Left lung (tissue), 14 donors: ENCODE measurements at places on chromosomes 12 and 14. TPM values are rescaled to one million over a fixed set of nuclear protein-coding genes. Genes with fewer than 3 reads are reported as not detected.
A peak's percentile ranks its signal among the peaks of the same experiment; 100 is the strongest.

- no peak for DNase-seq
Observed at GRCh38 chr12:84336231-84336630, 576.4 kb downstream of the SLC6A15 start.

GRCh38 chr14:73700325-73700724, 13.9 kb downstream of the PNMA1 start:
- no peak for DNase-seq

DNA sequence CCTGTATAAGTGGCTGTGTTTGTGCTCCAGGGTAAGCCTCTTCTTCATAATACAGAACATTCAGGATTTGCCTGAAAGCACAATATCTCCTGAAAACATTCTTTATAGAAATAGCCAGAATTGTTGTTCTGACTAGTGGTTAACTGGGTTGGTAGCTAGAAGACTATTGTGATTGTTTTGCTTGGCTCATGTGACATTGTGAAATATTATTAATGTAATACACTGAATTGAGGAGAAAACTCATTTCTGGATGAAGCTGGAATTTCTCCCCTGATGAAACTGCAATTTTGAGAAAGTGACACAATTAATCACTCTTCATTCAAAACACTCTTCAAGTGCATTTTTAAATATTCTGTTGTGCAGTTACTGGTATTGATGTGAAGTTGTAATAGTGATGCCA, 172.3 kb upstream of the PTPRQ start:
- no peak for DNase-seq

GRCh38 chr14:20592574-20592973, 1.4 kb upstream of the RNASE12 start:
- no peak for DNase-seq

- DNase-seq: no peak
Observed at GRCh38 chr14:71648725-71649124, 283.5 kb upstream of the RGS6 start.

GRCh38 chr14:89259951-89260609, 157.0 kb downstream of the FOXN3 start:
- DNase-seq: no peak

- no peak for DNase-seq
Observed at GRCh38 chr14:89240414-89240813, 176.6 kb downstream of the FOXN3 start.

DNA sequence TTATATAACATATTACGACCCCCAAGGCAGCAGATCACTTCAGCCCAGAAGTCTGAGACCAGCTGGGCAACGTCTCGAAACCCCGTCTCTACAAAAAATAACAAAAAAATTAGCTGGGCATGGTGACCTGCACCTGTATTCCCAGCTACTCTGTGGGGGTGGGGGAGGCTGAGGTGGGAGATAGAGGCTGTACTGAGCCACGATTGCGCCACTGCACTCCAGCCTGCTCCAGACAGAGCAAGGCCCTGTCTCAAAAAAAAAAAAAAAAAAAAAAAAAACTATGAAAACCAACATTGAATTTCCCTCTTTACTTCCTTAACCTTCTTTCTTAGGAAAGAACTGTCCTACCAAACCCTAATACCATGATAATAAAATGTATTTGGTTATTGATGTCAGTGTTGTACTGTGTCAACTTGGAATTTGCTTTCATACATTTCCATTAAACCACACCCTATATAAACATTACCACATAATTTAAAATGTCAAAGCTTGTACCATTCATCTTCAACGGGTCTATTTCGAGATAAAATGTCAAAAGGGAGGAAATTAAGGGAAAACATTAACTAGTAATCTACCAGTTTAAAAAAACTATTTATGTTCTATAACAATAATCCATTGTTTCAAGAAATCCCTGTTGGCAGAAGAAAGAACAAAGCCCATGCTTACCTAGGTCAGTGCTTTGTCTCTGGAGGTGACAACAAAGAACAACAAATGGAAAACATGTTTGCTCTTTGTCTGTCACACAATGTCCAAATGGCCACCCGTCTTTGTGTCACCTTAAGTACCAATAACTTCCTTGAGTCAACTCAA, 17.4 kb downstream of the GALNT4 start:
- DNase-seq: no peak

DNA sequence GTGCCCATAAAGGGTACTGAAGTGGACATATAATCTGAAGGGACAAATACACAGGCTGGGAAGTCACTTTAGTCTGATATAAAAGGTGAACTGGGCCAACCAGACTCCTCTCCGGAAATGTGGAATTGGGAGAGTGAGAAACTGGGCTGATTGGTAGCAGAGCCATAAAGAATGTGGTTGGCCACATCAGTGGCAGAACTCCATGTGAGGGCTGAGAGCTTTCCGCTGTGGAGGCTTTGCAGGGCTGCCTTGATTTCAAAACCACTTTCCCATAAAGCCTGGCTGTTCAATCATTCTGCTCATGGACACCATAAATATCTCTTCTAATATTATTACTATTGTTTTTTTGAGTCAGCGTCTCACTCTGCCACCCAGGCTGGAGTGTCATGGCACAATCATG, 220.3 kb downstream of the MON2 start:
- DNase-seq: no peak

- no peak for DNase-seq
Observed at GRCh38 chr12:3727877-3728632, 24.9 kb downstream of the CRACR2A start.

DNA sequence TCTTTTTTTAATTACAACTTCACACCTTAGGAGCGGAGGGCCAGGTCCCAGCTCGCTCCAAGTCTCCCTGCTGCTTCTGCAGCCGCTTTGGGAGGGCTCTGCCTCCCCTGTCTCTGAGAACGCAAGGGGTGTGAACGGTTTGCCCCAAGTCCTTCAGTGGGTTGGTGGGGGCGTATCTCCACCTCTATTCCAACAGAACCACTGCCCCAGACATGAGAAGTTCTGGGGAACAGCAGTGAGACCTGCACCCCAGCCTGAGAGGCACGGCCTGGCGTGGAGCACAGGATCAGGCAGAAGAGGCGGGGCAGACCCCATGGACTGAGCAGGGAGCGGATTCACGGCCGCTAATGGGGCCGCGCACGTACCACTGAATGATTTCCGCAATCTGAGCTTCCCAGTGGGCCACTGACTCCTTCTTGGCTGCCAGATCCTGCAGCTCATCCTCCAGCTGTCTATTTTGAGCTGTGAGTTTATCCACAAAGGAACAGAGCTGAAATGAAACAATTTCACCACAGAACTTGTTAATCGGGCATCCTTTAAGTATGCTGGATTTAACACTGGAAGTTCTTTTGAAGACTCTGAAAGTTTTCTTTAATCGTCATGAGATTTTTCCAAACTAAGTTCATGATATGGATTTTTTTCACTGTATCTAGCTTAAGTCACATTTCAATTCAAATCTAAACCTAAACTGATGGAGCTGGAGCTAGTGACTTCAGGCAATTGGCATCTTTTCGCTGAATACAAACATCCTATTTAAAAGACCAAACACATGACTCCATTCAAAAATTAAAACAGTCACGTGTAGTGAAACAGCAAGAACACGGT, 44.4 kb downstream of the AMN start:
- DNase-seq: peak; percentile 67

RTL1 gene
- 0.06 TPM for polyA plus RNA-seq

BDKRB1 gene
- 0.75 TPM for polyA plus RNA-seq

RNFT2 gene
- polyA plus RNA-seq: 4.2 TPM
